ENCODE measurements at places on chromosomes 16 and 17.
A peak's percentile ranks its signal among the peaks of the same experiment; 100 is the strongest.

DNA sequence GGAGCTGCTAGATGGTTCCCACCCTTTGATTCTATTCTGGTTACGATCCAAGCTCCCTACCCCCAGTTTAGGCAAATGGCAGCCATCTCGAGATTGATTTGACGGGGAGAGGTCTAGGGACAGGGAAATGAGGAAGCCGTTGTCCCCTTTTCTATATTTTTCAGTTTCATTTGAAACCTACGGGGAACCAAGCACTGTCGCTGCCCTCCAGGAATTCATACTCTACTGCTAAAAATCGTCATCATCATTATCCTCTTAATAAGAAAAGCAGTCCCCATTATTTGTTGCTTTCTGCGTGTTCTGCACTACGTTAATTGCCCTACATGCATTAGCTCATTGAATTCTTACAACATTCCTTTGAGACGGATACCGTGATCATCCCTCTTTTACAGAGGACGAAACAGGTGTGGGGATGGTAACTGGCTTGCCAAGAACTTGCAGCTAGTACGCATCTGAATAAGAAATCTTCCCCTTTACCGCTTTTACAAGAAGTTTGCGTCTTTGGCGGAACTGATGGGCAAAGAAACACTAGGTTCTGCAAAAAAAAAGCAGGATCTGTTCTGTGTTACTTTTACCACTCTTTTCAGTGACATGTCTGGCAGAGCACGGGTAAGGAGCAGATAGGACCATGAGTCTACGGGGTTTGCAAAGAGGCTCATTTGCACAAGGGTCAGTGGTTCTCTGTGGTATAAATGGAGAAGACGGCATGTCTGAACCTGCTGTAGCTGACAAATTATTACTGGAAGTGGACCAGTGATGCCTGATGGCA is 1.1 kb downstream of the CCP110 start:
- DNase-seq = peak; percentile 28

GRCh38 chr17:32590974-32591373 is 104.2 kb downstream of the CDK5R1 start:
- DNase-seq = no peak

DNA sequence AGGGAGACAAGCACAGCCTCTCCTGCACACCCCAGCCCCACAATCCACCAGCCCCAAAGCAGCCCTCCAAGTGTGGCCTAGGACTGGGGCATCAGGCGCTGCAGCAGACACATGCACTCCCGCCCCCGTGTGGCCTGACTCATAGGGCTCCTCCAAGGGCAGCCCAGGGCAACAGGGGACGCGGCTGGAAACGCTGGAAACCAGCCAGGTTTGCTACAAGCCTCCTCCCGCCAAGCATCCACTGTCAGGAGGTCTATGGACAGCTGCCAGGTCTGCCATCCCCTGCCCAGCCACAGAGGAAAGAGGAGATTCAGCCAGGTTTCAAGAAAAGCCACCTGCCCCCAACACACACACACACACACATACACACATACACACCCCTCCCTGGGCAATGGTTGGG is 25.8 kb downstream of the SRCIN1 start:
- peak; percentile 64 for DNase-seq

- DNase-seq = no peak
These were observed 4.7 kb downstream of the TPPP3 start for GRCh38 chr16:67388591-67388990.

- peak; percentile 79 for DNase-seq
These were observed 39.8 kb downstream of the ABCA5 start for GRCh38 chr17:69287168-69287567.

DNA sequence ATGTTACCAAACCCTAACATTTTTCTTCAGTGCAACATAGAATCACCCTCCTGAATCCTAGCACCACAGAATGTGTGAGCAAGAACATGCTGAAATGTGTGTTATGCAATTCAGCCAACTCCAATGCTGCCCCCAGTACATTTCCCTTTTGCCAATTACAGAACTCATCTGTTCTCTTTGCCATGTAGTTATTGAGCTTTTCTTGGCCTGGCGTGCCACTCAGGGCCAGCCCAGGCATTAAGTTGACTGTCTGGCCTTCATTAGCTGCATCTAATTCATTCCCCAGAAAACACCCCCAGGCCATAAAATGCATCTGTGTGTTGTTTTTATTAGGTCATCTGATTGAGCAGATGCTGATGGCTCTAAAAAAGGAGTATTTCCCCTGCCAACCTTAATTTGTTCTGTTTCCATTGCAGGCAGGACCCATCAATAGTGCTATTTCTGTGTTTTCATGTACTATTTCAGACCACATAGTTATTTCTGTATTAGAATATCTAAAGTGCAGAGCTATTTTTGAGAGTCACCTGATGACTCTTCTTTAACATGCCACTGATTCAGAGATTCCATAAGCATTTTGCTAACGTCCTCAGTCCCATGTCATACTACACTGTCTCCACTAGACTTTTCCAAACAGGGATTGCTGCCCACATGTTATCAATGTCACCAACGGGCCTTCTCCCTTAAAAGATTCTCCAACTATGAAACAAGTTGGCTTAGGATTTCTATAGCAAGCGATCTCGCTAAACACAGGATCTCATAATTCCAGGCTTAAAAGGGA is 969.7 kb downstream of the CDH11 start:
- peak; percentile 16 for DNase-seq

GRCh38 chr16:8853150-8853549 is 15.7 kb downstream of the CARHSP1 start:
- no peak for DNase-seq

Data from ELR (cell line).